ENCODE measurements at places on chromosomes 16 and 17.

- peak; percentile 8 for DNase-seq
Observed at GRCh38 chr16:86531191-86531545, 20.8 kb downstream of the FOXF1 start.

- no peak for DNase-seq
Observed at GRCh38 chr17:42898147-42898811, 2.3 kb upstream of the G6PC1 start.

- no peak for DNase-seq
Observed at GRCh38 chr17:41655611-41656111, 31.3 kb upstream of the KRT17 start.

- no peak for DNase-seq
Observed at GRCh38 chr17:76090517-76091129, 11.6 kb downstream of the ZACN start.

DNA sequence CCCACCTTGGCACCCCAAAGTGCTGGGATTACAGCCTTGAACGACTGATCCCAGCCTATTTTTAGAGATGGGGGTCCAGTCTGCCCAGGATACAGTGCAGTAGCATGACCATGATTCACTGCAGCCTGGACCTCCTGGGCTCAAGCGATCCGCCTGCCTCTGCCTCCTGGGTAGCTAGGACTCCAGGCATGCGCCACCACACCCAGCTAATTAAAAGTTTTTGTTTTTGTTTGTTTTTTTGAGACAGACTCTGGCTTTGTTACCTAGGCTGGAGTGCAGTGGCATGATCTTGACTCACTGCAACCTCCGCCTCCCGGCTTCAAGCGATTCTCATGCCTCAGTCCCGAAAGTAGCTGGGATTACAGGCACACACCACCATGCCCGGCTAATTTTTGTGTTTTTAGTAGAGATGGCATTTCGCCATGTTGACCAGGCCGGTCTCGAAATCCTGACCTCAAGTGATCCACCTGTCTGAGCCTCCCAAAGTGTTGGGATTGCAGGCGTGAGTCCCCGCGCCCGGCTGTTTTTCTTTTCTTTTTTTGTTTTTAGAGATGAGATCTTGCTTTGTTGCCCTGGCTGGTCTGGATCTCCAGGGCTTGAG is 2.3 kb upstream of the PAFAH1B1 start:
- DNase-seq: no peak

All from activated naive CD4-positive, alpha-beta T cell treated with anti-CD3 and anti-CD28 coated beads, Interleukin-2, amount 50 U/mL, for 16 hours (primary cell).